ENCODE measurements at places on chromosomes 7 and 10. TPM values are rescaled to one million over a fixed set of nuclear protein-coding genes. Genes with fewer than 3 reads are reported as not detected.

- H3K27ac ChIP-seq: no peak overlapping the region
- no peak overlapping the region for H3K4me3 ChIP-seq
- DNase-seq: no peak
- no peaks in the 10 kb centered on the region for H3K36me3 ChIP-seq
- H3K4me1 ChIP-seq: no peaks in the 10 kb centered on the region
- no peaks in the 10 kb centered on the region for H3K27me3 ChIP-seq
These were observed 95.7 kb downstream of the COL13A1 start for GRCh38 chr10:69897432-69897831.

GRCh38 chr10:110436554-110437350 lies 61.0 kb upstream of the DUSP5 start:
- no peaks in the 10 kb centered on the region for H3K4me1 ChIP-seq
- no peak overlapping the region for H3K27ac ChIP-seq
- DNase-seq: no peak
- H3K27me3 ChIP-seq: no peaks in the 10 kb centered on the region
- no peak overlapping the region for H3K4me3 ChIP-seq

- H3K4me1 ChIP-seq: peaks cover 56% of the 10 kb centered on the region
- H3K36me3 ChIP-seq: no peaks in the 10 kb centered on the region
- no peaks in the 10 kb centered on the region for H3K27me3 ChIP-seq
- H3K27ac ChIP-seq: peak overlapping the region; percentile 86
- peak; percentile 58 for DNase-seq
- H3K4me3 ChIP-seq: peak overlapping the region; percentile 60
These were observed 51.1 kb downstream of the CPEB3 start for GRCh38 chr10:92239600-92240288.

DNA sequence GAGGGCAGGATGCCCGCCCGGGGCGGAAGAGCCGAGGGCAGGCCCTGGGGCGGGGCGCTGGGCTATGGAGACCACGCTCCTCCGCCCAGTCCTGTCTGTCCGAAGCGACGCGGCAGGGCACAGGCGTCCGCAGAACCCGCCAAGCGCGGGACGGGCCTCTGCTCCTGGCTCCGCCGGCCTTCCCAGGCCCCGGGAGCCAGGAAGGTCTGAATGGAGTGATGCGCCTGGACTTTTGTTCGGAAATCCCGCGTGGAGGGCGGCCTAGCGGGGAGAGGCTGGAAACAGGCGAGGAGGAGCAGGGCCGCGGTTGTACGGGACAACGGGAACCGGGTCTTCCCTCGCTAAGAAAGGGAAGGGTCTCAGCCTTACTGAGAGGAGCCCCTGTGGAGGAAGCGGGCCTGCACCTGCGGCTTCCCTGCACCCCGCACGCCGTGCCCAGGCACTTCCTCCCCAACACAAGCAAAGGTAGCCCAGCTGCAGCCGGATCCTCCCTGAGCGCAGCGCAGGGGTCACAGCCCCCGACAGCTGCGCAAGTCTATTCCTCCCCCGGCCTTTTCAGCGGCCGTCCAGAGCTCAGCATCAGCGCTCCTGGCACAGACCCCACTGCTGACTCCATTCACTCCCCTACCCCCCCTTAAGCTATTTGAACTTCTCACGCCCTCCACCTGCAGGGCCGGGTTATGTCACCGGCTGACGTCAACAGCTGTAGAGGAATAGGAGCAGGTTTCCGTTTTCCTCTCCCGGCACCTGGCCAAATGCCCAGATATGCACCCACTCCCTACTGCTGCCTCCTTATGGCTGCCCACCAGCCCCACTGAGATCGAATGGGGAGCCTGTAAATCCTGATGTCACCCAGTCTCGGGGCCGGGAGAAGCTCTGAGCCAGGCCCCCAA lies 143.2 kb upstream of the RET start:
- H3K27ac ChIP-seq: no peak overlapping the region
- peak; percentile 52 for DNase-seq
- H3K27me3 ChIP-seq: no peaks in the 10 kb centered on the region
- no peak overlapping the region for H3K4me3 ChIP-seq
- H3K4me1 ChIP-seq: peaks cover 17% of the 10 kb centered on the region

STAG3 gene
- not detected for total RNA-seq

PSD gene
- total RNA-seq: 2.6 TPM

SH2B2 gene
- 1.0 TPM for total RNA-seq

ASB10 gene
- not detected for total RNA-seq

FAM53B gene
- total RNA-seq: 21.1 TPM

STEAP2 gene
- total RNA-seq: 9.2 TPM

DNA sequence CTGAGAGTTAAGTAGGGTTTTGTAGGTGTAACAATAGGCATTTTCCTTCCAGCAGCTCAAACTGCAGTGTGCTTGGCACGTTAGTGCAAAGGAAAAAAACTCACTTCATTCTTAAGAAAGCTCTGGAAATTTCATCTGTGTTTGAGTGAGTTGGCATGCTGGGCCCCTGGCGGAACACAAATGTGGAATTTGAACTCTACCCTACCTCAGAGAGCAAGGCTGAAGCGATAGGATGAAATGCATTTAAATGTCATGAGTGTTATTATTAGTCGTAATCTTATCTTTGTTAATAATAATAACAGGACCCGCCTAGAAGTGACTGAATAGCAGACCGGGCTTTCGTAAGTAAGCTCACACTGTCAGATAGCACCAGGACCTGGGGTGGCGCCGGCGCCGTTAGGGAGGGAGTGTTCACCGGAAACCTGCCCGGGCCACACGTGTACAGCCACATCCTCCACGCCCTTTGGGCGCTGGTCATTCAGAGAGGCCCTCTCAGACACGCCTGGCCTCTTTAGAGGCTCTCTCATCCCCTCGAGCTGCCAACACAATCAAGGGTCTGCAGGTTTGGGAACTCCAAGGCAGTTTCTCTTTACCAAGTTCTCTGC lies 63.5 kb downstream of the GRK5 start:
- no peak overlapping the region for H3K4me3 ChIP-seq
- no peak overlapping the region for H3K27ac ChIP-seq
- H3K36me3 ChIP-seq: no peaks in the 10 kb centered on the region
- peak; percentile 69 for DNase-seq

GRCh38 chr10:96218826-96219225 lies 52.5 kb downstream of the BLNK start:
- no peak overlapping the region for H3K4me3 ChIP-seq
- no peak overlapping the region for H3K27ac ChIP-seq
- no peak for DNase-seq

- H3K27me3 ChIP-seq: no peaks in the 10 kb centered on the region
- H3K4me3 ChIP-seq: no peak overlapping the region
- H3K27ac ChIP-seq: no peak overlapping the region
- no peaks in the 10 kb centered on the region for H3K4me1 ChIP-seq
These were observed 370.9 kb downstream of the SORCS1 start for GRCh38 chr10:106793617-106794016.

DNA sequence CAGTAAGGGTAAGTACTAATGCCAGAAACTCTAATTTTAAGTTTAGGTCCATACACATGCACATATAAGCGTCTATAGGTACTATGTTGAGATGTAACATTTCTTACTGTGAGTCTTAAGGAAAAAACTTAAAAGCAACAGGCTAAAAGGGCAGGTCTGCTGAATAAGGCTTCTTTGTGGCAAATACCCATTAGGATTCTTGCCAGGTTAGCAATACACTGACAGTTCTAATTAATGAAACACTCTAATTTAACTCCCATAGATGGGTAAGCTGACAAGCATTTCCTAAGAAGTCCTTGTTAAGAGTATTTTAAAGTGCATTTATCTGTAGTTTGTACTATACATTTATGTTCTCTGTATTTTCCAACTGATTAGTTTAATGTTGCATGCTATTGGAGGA lies 14.0 kb downstream of the SCRN1 start:
- H3K27me3 ChIP-seq: no peaks in the 10 kb centered on the region
- peaks cover 32% of the 10 kb centered on the region for H3K4me1 ChIP-seq
- DNase-seq: no peak
- H3K4me3 ChIP-seq: no peak overlapping the region

- no peaks in the 10 kb centered on the region for H3K36me3 ChIP-seq
- no peak overlapping the region for H3K4me3 ChIP-seq
- DNase-seq: no peak
- H3K27ac ChIP-seq: no peak overlapping the region
- H3K27me3 ChIP-seq: no peaks in the 10 kb centered on the region
- H3K4me1 ChIP-seq: no peaks in the 10 kb centered on the region
These were observed 191.7 kb upstream of the C7orf33 start for GRCh38 chr7:148398844-148399365.

GRCh38 chr10:125768219-125768855 lies 7.3 kb downstream of the MMP21 start:
- H3K27ac ChIP-seq: no peak overlapping the region
- peaks cover 18% of the 10 kb centered on the region for H3K4me1 ChIP-seq
- DNase-seq: no peak
- no peak overlapping the region for H3K4me3 ChIP-seq

DNA sequence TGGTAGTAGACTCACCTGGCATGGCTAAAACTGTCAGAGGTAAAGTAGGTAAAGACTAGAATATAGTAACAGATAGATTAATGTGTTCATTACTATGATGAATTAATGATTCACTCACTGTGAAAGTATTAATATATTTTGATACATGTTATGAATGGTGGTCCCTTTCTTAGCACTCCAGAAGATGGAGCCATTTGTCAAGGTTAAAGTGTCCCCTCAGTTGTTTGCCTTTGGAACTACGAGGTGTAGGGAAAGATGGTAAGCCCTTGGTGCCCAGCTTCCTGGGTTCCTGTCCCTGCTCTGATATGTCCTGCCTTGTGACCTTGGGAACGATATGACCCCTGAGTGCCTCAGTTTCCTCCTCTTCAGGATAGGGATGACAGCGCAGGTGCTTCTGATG lies 49.4 kb downstream of the HTRA1 start:
- no peaks in the 10 kb centered on the region for H3K36me3 ChIP-seq
- no peaks in the 10 kb centered on the region for H3K4me1 ChIP-seq
- no peak overlapping the region for H3K27ac ChIP-seq
- no peak overlapping the region for H3K4me3 ChIP-seq

HOXA6 gene
- total RNA-seq: not detected

PAPSS2 gene
- 16.9 TPM for total RNA-seq

PDK4 gene
- 234 TPM for total RNA-seq

GRCh38 chr7:114569220-114569619 lies 154.6 kb downstream of the FOXP2 start:
- no peak overlapping the region for H3K27ac ChIP-seq
- H3K36me3 ChIP-seq: no peaks in the 10 kb centered on the region
- no peak for DNase-seq
- H3K27me3 ChIP-seq: no peaks in the 10 kb centered on the region
- H3K4me3 ChIP-seq: no peak overlapping the region

- no peak overlapping the region for H3K4me3 ChIP-seq
- no peak overlapping the region for H3K27ac ChIP-seq
- H3K27me3 ChIP-seq: no peaks in the 10 kb centered on the region
- DNase-seq: no peak
- H3K4me1 ChIP-seq: peaks cover 4% of the 10 kb centered on the region
These were observed 304.3 kb upstream of the PITRM1 start for GRCh38 chr10:3476640-3477448.

- no peaks in the 10 kb centered on the region for H3K4me1 ChIP-seq
- no peaks in the 10 kb centered on the region for H3K36me3 ChIP-seq
- no peaks in the 10 kb centered on the region for H3K27me3 ChIP-seq
These were observed 427.4 kb downstream of the PTPRN2 start for GRCh38 chr7:158160199-158160598.
